NCI-H1092 (cell line): ENCODE measurements at places on chromosomes 2 and 18.
A peak's percentile ranks its signal among the peaks of the same experiment; 100 is the strongest.

DNA sequence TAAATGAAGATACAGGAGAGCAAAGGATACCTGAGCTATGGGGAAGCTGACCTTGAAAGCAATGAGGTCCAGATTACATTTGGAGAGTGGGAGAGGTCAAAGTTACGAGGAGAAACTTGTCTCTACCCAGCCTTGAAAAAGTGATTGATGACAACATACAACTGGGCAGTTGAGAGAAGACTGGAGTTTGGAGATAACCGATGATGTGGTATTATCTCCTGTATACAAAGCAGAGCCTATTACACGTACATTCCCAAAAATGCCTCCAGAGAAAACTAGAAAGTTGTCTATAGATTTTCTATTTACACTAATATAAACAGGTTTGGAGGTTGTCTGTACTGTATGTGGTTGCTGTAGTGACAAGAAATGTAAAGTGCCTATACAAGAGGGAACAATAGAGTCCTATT is 28.3 kb downstream of the ARL5A start:
- DNase-seq, result no peak

- no peak for DNase-seq
Measured at GRCh38 chr2:12091201-12091806, 344.9 kb downstream of the LPIN1 start.

- no peak for DNase-seq
Measured at GRCh38 chr18:56836173-56836572, 185.0 kb downstream of the WDR7 start.

GRCh38 chr2:12705742-12706141 is 11.0 kb upstream of the TRIB2 start:
- no peak for DNase-seq

- no peak for DNase-seq
Measured at GRCh38 chr2:73009177-73009839, 62.2 kb downstream of the SFXN5 start.

DNA sequence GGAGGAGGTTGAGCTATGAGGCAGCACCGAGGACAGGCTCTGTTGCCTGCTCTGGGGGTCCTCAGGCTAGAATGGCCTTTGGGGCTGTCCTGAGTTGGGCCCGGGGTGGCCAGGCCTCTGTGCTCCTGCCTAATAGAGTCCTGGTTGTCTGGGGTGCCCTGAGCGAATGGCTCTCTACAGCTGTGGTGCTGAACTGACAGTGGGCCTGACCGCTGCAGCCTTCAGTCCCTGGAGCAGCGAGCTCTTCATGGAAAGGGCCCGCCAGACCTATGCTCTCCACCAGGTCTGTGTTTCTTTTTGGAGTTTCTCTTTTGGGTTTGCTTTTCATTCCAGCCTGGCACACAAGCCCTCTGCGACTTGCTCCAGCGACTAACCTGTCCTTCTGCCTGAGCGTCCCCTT is 679.0 kb upstream of the RAB6C start:
- DNase-seq, result no peak

DNA sequence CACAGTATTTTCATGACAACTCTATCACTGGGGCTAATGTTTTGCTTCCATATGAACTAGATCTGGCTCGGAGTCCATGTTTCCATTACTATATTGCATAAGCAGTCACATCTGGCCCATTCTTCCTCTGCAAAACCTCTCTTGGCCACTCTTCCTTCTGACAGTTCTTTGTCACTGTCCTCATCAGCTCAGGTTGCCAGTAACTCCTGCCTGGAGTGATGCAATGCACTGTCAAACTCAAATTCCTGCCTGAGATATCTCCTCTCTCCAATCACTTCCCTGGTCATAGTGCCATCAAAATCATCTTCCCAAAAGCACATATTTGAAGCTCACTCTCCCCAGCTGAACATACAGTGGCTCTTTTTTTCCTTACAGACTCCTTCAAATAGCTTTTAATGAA is 66.1 kb downstream of the COLEC12 start:
- no peak for DNase-seq

- no peak for DNase-seq
Measured at GRCh38 chr18:10313016-10313342, 141.5 kb upstream of the APCDD1 start.

DNA sequence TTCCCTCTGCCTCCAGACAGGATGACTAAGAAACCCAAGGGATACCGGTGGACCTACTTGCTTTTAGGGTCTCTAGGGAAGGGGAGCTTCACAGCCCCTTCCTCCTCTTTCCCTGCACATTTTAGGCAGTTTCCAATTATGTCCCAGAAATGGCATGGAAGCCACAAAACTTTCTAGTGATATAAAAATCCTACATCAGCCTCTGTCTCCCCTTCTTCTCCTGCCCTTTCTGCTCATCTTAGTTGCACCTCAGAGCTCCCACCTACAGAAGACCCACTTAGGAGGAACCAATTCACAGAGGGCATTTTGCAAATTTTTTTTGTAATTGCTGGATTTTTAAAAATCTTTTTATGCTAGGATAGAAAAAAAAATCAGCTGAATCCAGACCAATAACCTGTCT is 263.1 kb downstream of the TNS1 start:
- DNase-seq, result no peak

DNA sequence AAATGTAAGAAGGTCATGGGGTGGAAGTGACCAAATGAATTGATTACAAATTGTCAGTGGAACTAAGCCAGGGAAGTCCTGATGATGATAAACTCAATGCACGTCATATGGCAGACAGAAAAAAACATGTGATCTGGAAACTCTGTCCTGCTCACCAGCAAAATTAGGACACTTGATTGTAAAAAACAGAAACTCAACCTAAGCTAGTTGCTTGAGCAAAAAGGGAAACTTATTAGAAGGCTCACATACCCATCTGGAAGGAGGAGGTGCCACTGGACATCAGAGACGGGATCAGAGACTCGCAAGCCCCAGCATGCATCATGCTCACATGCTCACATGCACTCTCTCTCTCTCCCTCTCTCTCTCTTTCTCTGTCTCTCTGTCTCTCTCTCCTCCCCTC is 96.8 kb downstream of the SP3 start:
- no peak for DNase-seq

GRCh38 chr18:62186499-62186773 is 420 bp downstream of the PIGN start:
- DNase-seq, result peak; percentile 44

DNA sequence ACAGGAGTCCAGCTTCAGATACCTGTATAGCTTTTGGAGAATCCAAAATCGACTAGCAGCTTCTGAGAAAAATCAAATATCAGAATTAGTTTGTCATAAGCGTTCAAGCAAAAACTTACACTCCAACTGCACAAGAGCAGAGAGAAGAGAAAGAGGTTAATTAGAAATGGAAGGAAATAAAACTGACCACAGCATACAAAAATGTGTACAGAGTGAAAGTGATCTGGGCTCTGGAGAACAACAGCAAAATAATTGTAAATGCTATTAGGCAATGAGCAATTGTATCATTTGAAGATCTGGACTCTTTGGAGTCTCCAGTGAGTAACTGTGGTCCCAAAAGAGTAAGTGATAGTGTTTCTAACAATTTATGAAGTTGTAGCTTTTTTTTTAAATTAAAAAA is 867.3 kb downstream of the TRIB2 start:
- DNase-seq, result no peak

DNA sequence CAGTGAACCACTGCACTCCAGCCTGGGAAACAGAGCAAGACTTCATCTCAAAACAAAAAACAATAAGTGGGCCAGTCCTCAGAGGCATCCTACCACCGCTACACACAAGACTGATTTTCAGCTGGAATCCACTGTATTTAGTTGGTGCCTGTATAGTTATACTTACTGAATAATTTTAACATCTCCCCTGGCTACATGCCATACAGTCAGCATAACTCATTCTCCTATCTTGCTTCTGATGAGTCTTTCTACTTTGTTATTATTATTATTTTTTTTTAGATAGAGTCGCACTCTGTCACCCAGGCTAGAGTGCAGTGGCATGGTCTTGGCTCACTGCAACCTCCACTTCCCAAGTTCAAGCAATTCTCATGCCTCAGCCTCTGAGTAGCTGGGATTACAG is 19.9 kb upstream of the CAB39 start:
- DNase-seq, result no peak

DNA sequence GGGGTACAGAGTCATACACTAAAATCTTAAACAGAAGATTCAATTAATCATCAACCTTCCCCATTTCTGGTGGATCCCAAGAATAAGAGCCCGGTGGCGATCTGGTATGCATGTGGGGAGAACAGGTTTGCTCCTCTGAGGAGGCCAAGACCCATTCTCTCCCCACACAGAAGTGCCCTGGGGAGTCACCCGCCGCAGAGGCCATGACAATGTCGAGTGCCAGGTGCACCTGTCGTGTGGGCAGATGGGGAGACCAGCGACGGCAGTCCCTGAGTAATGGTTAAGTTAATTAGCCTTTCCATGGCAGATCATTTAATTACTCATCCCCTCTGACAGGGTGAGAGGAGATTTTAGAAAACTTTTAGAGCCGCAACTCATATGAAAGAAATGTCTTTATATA is 345.0 kb downstream of the NCKAP5 start:
- DNase-seq, result no peak

DNA sequence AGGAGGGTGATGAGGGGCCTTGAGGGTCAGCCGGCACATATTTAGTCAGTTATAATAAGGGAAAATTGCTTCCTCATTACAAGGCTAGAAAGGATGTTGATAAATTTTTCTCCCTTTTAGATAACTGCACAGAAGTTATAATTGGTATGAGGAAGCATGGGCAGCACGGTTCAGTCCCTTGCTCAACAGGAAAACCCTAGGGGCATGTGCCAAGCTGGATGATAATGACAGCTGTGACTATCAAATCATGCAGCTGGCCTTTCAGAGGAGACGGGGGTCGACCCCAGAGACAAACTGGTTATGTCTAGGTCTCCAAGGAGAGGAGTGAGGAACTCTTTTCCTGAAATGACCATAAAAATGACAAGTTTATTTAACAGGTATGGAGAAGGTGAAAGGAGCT is 448.1 kb upstream of the VRK2 start:
- DNase-seq, result no peak

- DNase-seq, result no peak
Measured at GRCh38 chr18:74773171-74773624, 175.5 kb downstream of the ZNF407 start.

- no peak for DNase-seq
Measured at GRCh38 chr18:72458271-72458670, 85.9 kb downstream of the CBLN2 start.

GRCh38 chr2:16608661-16609643 is 56.7 kb downstream of the CYRIA start:
- DNase-seq, result peak; percentile 74
